ENCODE measurements at places on chromosomes 13 and 19.

DNA sequence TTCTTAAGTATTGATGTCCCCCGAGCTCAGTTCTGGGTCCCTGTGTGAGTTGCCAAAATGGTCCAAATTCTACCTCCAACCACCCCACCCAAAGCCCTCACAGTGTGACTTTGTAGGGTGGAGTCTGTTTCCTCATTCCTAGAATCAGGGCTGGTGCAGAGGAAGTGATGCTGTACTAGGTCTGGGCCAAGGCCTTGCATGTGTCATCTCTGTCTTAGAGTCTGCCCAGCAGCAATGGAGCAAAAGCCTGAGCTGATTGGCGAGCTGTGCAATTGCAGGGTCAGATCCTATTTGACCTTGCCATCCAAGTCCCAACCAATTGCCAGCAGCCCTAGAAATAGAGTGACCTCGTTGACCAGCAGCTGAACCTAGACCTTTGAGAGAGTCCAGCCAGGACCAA lies 97.0 kb upstream of the ANKRD10 start:
- no peak for DNase-seq

DNA sequence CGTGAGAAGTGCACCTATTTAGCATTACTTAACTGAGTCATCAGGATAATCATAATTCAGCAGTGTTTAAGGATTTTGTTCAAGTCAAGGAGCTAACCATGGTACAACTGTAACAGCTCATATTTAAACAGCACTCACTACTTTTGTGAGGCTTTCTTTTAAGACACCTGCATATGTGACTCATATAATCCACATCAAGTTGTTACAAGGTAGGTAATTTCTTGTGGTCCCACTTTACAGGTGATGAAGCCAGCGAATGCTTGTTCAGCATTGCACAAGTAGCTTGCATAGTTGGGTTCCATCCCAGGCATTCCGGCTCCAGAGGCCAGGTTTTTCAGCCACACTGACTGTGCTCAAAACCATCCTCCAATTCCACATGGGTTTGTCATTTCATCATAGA lies 569.2 kb downstream of the MYO16 start:
- no peak for DNase-seq

- DNase-seq, result no peak
Measured at GRCh38 chr13:53417601-53418000, 389.0 kb downstream of the OLFM4 start.

DNA sequence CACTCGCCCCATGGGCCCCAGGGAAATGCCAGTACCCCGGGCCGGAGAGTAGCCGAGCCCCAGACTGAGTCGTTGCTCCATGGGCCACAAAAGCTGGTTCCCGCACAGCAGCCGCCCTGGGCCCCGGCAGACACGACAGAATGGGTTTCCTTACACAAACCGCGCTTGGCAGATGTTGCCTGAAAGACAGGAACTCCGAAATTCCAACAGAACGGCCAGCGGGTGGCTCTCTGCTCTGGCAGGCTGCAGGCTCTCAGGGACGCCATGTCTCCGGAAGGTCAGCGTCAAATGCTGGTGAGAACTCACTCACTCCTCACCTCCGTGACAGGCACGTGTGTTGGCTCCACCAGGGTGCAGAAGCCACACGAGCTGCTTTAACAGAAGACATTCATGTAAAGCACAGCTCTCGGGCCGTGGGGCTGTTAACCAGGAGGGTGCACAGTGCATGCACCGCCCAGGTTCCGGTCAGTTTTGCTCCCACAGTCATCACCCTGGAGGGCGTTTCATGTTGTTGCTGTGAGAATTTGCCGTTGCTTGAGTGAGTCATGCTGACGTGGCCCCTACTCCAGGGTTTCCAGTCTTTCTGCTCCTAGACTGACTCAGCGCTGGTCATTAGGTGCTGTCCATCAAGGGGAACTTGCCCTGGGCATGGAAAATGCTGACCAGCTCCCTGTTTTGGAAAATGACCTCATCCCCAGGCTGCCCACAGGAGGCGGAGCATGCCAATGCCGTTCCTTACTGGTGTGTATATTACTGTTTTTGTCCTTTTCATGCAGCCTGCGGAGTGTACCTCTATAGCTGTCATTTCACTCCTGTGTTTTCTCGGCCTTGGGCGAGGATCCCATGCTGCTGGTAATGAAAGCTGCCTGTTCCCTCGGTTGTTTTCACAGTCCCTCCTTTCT lies 44.8 kb downstream of the ANKRD10 start:
- DNase-seq, result peak; percentile 94

- no peak for DNase-seq
Measured at GRCh38 chr19:34994643-34995541, 5.2 kb upstream of the GRAMD1A start.

DNA sequence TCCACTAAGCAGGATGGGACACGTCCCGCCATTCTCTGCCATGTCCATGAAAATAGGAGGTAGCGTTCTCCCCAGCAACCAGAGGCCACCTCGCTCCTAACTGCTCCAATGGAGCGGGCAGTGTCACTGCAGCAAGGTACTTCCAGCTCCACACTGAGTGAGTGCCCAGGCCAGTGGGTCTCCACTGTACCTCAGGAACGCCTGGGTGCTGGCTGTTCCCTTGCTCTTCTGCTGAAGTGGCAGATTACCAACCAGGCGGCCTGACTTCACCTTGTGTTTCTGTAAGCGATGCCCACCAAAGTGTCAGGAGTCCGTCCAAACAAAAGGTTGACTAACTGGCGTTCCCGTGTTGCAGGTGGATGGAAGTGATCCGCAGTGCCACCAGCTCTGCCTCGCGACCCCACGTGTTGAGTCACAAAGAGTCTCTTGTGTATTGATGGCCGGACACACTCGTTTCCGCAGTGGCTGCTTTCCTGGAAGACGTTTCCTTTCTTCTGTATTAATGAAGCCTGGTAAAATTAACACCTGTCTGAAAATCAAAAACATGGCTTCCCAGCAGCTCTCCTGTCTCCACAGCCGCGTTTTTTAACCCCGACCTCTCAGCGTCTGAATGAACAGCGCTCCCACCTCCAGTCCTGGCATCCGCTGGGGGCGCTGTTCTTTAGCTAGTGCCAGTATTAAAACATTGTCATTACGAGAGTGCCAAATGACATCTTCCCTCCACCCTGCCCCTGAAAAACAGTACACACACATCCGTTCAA lies 128.8 kb downstream of the STK24 start:
- no peak for DNase-seq
